ENCODE measurements at places on chromosomes 3 and 15.

DNA sequence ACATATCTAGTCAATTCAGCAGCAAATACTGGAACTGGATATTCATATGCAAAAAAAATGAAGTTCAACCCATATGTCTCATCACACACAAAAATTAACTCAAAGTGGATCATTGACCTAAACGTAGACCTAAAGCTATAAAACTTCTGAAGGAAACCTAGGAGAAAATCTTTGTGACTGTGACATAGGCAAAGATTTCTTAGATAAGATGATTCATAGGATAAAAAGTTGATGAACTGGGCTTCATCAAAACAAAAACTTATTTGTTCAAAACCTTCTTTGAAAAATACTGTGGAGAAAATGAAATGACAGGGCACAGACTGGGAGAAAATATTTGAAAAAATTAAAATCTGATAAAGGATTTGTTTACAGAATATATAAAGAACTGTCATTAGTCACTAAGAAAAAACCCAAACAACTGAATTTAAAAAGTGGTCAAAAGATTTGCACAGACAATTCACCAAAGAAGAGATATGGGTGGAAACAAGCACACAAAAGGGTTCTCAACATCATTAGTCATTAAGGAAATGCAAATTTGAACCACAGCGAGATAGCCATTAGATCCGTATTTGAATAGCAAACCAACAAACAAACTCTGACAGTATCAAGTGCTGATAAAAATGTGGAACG lies 62.8 kb downstream of the ITGB5 start:
- peaks cover 13% of the 10 kb centered on the region for H3K36me3 ChIP-seq
- no peak overlapping the region for H3K27ac ChIP-seq
- no peaks in the 10 kb centered on the region for H3K27me3 ChIP-seq
- peaks cover 27% of the 10 kb centered on the region for H3K4me1 ChIP-seq

DNA sequence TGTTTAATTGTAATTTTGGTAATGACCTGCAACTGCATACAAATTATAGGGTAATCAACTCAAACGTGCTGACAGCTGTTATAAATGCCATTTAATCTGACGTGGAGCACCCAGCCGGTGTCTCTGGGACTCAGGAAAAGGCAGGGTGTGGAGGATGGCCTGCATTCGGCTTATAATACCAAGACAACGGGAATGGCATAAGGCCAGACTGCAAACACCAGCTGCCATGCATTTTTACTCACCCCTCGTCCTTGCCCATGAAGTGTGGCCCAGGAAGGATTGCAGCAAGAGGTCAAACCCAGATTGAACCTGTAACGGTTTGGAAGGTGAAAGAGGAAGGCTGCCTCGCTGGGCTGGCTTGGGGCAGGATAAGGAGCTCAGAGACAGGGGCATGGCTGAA lies 96.4 kb downstream of the WNT7A start:
- H3K27ac ChIP-seq: no peak overlapping the region
- peaks cover 18% of the 10 kb centered on the region for H3K27me3 ChIP-seq
- DNase-seq: no peak
- no peak overlapping the region for H3K4me3 ChIP-seq
- no peaks in the 10 kb centered on the region for H3K36me3 ChIP-seq

- no peak overlapping the region for H3K4me3 ChIP-seq
- H3K27ac ChIP-seq: no peak overlapping the region
- peak; percentile 22 for DNase-seq
Observed at GRCh38 chr3:19901918-19902317, 32.1 kb downstream of the EFHB start.

- no peak for DNase-seq
- H3K27ac ChIP-seq: no peak overlapping the region
- H3K4me3 ChIP-seq: no peak overlapping the region
- no peaks in the 10 kb centered on the region for H3K27me3 ChIP-seq
- H3K4me1 ChIP-seq: no peaks in the 10 kb centered on the region
- H3K36me3 ChIP-seq: no peaks in the 10 kb centered on the region
Observed at GRCh38 chr15:29003840-29004233, 118.1 kb downstream of the APBA2 start.

DNA sequence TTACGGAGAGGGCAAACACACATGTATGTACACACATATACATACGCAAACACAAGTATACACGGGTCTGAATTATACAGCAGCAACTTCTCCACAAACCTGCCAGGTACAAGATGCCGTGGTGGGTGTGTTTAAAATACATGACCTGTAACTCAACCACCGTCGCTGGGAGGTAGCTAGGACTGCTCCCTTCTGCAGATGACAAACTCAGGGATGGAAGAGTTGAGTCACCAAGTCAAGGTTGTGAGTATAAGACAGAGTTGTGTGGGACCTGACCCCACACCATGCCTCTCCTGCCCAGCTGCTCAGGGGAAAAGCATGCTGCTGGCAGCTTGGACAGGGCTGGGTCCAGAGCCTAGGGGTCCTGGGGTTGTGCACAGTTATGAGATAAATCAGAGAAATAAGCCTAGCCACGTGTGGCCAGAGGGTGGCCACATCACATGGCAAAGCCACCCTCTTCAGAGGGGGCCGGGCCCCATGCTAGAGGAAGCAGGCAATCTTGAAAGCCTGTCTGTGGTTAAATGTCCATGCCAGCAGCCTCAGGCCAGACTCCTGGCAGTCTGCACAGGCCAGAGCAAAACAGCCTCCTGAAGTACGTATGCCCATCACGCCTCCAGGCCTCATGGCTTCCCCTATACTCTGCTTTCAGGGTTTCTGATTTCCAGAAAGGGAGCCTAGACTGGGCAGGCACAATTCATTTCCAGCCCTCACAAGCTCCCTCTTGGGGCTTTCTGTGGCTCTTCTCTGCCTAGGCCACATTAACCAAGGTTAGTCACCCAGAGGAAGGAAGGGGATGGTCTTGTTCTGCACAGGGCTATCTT lies 107.7 kb upstream of the RPL32 start:
- H3K4me1 ChIP-seq: peaks cover 91% of the 10 kb centered on the region
- peaks cover 5% of the 10 kb centered on the region for H3K36me3 ChIP-seq
- no peaks in the 10 kb centered on the region for H3K27me3 ChIP-seq
- peak overlapping the region; percentile 12 for H3K27ac ChIP-seq

DNA sequence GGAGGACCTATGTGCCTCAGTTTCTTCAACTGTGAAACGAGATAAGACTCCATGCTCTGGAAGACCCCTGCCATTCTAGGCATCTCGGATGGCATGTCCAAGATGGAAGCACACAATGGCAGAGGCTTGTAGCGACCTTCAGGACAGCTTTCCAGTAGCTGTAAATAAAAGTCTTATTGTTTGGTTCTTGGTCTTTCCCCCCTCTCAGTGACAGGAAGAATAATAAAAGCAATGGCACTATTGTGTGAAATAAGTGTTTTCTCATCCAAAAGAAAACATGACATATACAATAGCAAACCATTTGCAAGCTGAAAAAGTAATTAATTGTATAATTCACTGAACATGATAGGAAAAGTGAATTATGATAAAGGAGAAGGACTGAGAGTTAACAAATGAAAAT lies 32.5 kb upstream of the CD47 start:
- H3K27ac ChIP-seq: no peak overlapping the region
- DNase-seq: no peak
- H3K36me3 ChIP-seq: no peaks in the 10 kb centered on the region
- H3K4me1 ChIP-seq: no peaks in the 10 kb centered on the region
- H3K27me3 ChIP-seq: no peaks in the 10 kb centered on the region
- H3K4me3 ChIP-seq: no peak overlapping the region

DNA sequence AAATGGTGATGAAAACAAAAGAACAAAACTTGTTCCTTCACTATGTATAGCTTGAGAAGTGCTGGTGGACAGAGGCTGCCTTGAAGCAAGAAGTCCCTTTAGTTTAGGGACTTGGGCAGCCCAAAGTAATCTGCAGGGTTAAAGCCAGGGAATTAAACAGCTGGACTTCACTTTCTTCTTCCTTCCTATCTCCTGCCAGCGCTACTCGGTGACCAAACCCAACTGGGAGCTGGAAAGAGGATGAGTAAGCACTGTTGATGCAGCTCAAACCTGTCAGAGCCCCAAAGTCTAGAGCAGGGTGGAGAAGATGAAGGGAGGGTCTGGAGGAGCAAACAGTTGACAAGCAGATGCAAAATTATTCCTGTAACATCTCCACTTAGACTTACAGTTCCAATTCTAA lies 73.1 kb upstream of the FBN1 start:
- no peaks in the 10 kb centered on the region for H3K4me1 ChIP-seq
- no peaks in the 10 kb centered on the region for H3K36me3 ChIP-seq
- no peak overlapping the region for H3K4me3 ChIP-seq
- no peaks in the 10 kb centered on the region for H3K27me3 ChIP-seq

DNA sequence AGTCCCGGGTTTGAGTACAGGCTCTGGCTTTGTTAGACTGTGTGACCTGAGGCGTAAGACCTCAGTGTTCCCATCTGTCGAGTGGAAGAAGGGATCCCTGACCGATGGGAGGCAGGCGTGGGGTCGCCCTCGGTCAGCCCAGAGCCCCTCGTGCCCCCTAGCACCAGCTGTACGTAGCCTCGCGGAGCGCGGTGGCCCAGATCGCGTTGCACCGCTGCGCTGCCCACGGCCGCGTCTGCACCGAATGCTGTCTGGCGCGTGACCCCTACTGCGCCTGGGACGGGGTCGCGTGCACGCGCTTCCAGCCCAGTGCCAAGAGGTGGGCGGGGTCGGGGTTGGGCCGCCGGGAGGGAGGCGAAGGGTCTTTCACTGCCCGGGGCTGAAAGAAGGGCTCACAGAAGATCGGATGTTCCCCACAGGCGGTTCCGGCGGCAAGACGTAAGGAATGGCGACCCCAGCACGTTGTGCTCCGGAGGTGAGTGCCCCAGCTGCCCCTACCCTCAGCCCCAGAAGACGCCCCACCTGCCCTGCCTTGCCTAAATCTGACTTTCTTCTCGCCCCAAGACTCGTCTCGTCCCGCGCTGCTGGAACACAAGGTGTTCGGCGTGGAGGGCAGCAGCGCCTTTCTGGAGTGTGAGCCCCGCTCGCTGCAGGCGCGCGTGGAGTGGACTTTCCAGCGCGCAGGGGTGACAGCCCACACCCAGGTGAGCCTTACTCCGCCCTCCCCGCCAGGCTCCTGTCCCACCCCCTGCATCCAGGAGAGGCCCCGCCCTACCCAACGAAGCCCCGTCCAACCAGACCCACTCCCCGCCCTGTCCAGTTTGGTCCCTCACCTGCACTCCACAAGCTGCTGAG lies 3.5 kb upstream of the LSMEM2 start:
- H3K27me3 ChIP-seq: peaks cover 40% of the 10 kb centered on the region
- H3K36me3 ChIP-seq: peaks cover 54% of the 10 kb centered on the region
- no peak overlapping the region for H3K4me3 ChIP-seq
- H3K4me1 ChIP-seq: peaks cover 61% of the 10 kb centered on the region

DNA sequence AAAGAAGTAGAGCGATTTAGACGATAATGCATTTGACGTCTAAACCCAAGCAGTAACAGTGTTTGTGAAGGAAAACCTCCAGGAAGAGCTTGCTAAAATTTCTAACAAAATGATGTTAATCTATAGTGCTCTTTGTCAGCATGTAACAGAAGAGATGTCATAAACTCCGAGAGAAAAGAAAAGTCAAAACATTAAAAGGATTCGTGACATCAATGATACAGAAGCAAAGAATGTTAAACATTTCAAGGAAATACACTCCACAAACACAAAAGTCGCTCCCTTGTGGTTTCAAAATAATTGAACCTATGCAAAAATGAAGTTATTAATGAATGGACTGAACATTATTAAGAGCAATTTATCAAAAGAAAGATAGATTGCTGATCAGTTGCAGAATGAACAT lies 27.9 kb downstream of the AADAC start:
- H3K36me3 ChIP-seq: no peaks in the 10 kb centered on the region
- no peak overlapping the region for H3K27ac ChIP-seq

GRCh38 chr3:24440760-24441464 lies 53.7 kb downstream of the THRB start:
- no peaks in the 10 kb centered on the region for H3K4me1 ChIP-seq
- no peak overlapping the region for H3K4me3 ChIP-seq
- DNase-seq: no peak
- no peak overlapping the region for H3K27ac ChIP-seq
- no peaks in the 10 kb centered on the region for H3K36me3 ChIP-seq
- H3K27me3 ChIP-seq: no peaks in the 10 kb centered on the region

DNA sequence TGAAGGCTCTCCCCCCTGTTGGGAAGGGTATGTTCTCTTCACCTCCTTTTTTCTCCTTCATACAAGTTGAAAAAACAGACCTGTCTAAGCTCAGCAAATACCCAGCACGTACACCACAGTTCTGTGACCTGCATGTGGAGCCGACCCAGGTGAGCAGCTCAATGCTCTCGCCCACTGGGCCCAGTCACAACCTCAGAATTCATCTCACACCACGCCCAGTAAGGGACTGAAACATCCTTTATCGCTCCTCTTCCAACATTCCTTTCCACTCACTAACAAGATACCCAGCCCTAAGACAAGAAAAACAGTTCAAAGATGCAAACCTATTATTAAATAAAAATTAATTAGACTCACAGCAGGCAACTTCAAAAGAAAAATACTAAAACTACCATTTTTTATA lies 68.9 kb downstream of the FOXP1 start:
- no peak for DNase-seq
- peaks cover 15% of the 10 kb centered on the region for H3K4me1 ChIP-seq
- no peak overlapping the region for H3K27ac ChIP-seq
- no peaks in the 10 kb centered on the region for H3K27me3 ChIP-seq
- H3K4me3 ChIP-seq: no peak overlapping the region

GRCh38 chr3:36892457-36893136 lies 52.3 kb downstream of the TRANK1 start:
- DNase-seq: no peak
- H3K36me3 ChIP-seq: peaks cover 86% of the 10 kb centered on the region
- no peaks in the 10 kb centered on the region for H3K27me3 ChIP-seq
- H3K4me3 ChIP-seq: no peak overlapping the region
- H3K4me1 ChIP-seq: peaks cover 30% of the 10 kb centered on the region
- peak overlapping the region; percentile 49 for H3K27ac ChIP-seq

DNA sequence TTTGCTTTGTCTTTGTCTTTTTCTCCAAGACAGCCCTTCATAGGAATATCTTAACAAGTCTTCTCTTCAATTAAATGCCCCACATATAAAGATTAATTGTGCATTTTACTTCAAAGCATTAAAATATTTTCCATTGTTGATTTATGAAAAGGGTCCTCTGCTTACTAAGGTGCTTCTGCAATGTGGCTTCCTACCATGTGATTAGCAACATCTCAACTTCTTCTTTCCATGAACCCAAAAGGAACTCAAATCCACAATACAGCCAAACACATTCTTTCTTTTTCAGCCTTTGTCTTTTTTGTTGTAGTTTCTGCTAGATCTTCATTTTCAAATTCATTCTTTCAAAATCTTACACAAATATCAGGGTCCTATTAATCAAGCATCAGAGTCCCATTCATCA lies 309.2 kb downstream of the NSUN3 start:
- DNase-seq: no peak
- H3K4me1 ChIP-seq: no peaks in the 10 kb centered on the region
- H3K27me3 ChIP-seq: no peaks in the 10 kb centered on the region
- H3K27ac ChIP-seq: no peak overlapping the region
- H3K36me3 ChIP-seq: no peaks in the 10 kb centered on the region
- H3K4me3 ChIP-seq: no peak overlapping the region

DNA sequence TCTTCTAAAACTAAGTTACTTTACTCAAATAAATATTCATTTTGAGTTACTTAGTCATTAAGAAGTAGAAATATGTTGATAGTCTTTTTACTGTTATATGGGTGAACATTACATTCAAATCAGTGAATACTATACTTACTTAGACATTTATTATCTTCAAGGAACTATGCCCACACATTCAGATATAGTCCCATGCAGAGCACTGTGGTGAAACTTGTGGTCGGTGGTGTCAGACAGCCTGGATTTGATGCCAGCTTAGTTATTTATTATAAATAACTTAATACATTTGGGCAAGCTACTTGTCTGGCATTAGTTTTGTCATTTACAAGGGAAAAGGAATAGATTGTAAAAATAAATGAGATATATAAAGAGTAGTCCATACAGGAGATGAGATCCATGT lies 149.5 kb downstream of the RAP2B start:
- no peaks in the 10 kb centered on the region for H3K36me3 ChIP-seq
- H3K4me3 ChIP-seq: no peak overlapping the region
- no peaks in the 10 kb centered on the region for H3K27me3 ChIP-seq
- no peak overlapping the region for H3K27ac ChIP-seq
- no peak for DNase-seq
- H3K4me1 ChIP-seq: no peaks in the 10 kb centered on the region

All from stomach (tissue), 19 donors.